ENCODE measurements at places on chromosomes 11 and 22.

DNA sequence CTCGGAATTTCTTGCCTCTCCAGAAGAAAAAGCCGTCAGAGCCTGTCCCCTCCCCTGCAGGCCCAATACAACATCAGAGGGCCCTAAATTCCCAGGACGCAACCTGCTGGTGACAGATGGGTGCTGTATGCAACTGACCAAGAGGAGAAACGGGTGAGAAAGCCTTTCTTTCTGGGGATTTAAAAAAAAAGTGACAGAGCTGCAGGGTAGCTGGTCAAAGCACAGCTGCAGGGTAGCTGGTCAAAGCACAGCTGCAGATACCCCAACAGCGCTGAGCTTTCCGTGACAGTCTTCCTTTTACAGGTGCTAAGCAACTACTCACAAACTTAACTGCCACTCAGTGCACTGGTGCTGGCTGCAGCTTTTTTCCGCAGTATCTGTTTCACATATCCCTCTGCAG is 17.8 kb downstream of the AP1B1 start:
- DNase-seq, result no peak
- H3K4me3 ChIP-seq, result no peak overlapping the region
- H3K27ac ChIP-seq, result no peak overlapping the region
- H3K27me3 ChIP-seq, result no peaks in the 10 kb centered on the region
- H3K4me1 ChIP-seq, result no peaks in the 10 kb centered on the region

GRCh38 chr11:48049036-48049435 is 68.7 kb downstream of the PTPRJ start:
- DNase-seq, result no peak
- H3K27me3 ChIP-seq, result no peaks in the 10 kb centered on the region
- H3K27ac ChIP-seq, result no peak overlapping the region
- H3K36me3 ChIP-seq, result no peaks in the 10 kb centered on the region

GRCh38 chr22:10961043-10961860 is 4566.7 kb upstream of the OR11H1 start:
- H3K4me1 ChIP-seq, result no peaks in the 10 kb centered on the region
- H3K27ac ChIP-seq, result no peak overlapping the region
- H3K4me3 ChIP-seq, result no peak overlapping the region

DNA sequence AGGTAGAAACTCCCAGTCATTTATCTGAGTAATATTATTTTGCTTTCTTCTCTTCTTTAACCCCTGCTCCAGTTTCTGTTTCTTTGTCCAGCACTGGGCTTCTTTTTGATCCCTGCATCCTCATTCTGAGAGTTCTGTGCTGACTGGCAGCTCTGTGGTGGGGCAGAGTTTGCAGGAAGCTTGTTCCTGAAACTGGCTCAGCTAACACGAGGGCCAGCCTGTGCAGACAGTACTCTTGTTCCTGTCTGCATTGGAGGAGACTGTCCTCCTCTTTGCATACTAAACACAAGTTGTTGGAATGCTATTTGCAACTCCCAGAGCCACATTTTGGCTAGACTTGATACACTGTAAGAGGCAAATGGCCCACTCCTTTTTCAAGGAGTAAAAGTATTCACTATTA is 93.1 kb upstream of the HORMAD2 start:
- H3K4me1 ChIP-seq, result no peaks in the 10 kb centered on the region
- H3K4me3 ChIP-seq, result no peak overlapping the region
- H3K27ac ChIP-seq, result no peak overlapping the region
- no peak for DNase-seq
- H3K36me3 ChIP-seq, result no peaks in the 10 kb centered on the region

GRCh38 chr11:65849366-65849765 is 8.6 kb downstream of the CFL1 start:
- no peak overlapping the region for H3K27ac ChIP-seq
- H3K36me3 ChIP-seq, result no peaks in the 10 kb centered on the region
- no peak overlapping the region for H3K4me3 ChIP-seq
- no peaks in the 10 kb centered on the region for H3K27me3 ChIP-seq

GRCh38 chr11:64799623-64800302 is 3.3 kb downstream of the MAP4K2 start:
- no peak overlapping the region for H3K4me3 ChIP-seq
- no peaks in the 10 kb centered on the region for H3K27me3 ChIP-seq
- H3K27ac ChIP-seq, result no peak overlapping the region
- no peaks in the 10 kb centered on the region for H3K36me3 ChIP-seq
- H3K4me1 ChIP-seq, result peaks cover 6% of the 10 kb centered on the region

DNA sequence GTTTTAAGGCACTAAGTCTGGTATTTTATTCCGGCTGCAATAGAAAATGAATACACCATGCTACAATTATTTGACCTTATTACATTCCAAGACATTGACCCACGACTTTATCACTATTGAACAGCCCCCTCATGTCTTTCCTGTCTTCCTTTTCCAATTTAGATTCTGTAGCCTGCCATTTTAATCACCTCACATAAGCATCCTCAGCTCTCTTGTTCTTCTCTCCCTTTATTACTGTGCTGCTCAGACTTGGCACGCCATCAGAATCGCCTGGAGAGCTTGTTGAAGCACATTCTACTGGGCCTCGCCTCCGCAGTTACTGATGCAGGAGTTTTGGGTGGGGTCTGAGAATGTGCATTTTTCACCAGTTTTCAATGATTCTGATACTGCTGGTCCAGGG is 38.7 kb upstream of the SWAP70 start:
- H3K27ac ChIP-seq, result peak overlapping the region; percentile 71
- H3K36me3 ChIP-seq, result no peaks in the 10 kb centered on the region
- no peaks in the 10 kb centered on the region for H3K4me1 ChIP-seq
- no peaks in the 10 kb centered on the region for H3K27me3 ChIP-seq

DNA sequence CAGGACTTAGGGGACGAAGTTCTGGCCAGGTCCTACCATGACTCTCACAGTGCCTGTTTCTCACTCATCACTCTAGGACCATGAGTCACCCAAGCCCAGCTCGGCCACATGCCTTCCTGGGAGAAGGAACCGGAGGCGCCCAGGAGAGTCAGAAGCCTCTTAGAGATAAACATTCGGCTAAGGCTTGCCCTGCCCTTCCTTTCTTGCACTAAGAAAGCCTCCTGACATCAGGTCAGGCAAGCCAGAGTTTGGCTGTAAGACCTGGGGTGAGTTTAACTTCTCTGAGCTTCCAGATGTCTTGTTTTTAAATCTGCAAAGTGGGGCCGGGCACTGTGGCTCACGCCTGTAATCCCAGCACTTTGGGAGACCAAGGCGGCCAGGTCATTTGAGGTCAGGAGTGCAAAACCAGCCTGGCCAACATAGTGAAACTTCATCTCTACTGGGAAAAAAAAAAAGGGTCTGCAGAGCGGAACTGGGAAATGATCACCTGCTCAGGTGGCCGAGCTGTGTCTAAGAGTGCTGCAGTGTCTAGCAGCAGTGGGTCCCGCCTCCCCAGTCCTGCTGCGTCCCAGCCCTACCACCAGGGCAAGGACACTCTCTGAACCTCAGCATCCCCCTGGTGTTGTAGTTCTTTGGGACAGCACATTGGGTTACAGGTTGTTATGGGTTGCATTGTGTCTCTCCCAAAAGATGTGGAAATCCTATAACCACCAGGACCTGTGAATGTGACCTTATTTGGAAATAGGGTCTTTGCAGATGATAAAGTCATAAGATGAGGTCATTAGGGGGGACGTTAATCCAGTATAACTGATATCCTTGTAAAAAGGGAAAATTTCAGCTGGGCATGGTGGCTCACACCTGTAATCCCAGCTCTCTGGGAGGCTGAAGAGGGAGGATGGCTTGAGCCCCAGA is 1.8 kb upstream of the CARS1 start:
- no peaks in the 10 kb centered on the region for H3K36me3 ChIP-seq
- H3K27me3 ChIP-seq, result no peaks in the 10 kb centered on the region
- H3K4me3 ChIP-seq, result no peak overlapping the region
- DNase-seq, result no peak
- H3K27ac ChIP-seq, result no peak overlapping the region

DNA sequence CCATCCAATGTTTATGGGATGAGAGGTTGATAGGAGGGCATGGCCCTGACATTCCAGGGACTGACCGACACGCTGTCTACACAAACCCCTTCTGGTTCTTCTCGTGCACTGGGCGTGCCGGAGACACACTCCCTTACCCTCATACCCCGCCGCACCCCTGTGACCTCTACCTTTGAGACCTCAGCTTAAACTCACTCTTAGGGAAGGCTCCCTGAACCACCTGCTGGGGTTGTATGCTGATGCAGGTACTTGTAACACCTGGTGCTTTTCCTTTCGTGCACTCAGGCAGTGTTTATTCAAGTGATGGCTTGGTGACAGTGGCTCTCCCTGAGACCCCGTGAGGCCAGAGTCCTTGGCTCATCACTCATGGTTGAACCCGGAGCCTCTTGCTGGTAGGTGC is 12.0 kb downstream of the PPARA start:
- no peaks in the 10 kb centered on the region for H3K36me3 ChIP-seq
- H3K4me1 ChIP-seq, result no peaks in the 10 kb centered on the region
- no peak for DNase-seq
- no peak overlapping the region for H3K4me3 ChIP-seq
- no peaks in the 10 kb centered on the region for H3K27me3 ChIP-seq

DNA sequence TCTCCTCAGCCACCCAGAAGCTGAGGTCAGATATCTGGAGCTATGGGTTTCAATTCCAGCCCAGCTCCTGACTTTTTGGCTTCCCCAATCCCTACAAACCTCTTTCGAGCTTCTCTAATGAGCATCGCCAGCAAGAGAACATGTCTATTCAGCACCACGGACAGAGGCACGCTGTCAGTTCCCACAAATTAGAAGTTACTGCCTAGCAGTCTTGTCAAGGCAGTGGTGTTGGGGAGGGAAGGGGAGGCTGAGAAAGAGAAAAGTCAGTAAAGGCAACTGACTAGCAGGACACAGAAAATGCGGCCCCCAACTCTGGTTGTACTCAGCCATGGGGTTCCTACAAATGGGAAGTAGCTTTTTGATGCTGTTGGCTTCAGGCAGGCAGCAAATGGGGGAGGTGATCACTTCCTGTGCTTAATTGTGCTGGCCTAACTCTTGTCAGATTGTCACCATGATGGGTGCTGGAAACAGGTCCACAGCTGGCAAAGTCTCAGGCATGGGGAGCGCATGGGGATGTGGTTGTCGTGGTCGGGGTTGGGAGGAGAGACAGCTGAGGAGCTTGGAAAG is 205.9 kb downstream of the ST3GAL4 start:
- DNase-seq, result no peak
- no peaks in the 10 kb centered on the region for H3K36me3 ChIP-seq
- no peaks in the 10 kb centered on the region for H3K27me3 ChIP-seq
- no peak overlapping the region for H3K27ac ChIP-seq

- no peak overlapping the region for H3K27ac ChIP-seq
- peaks cover 3% of the 10 kb centered on the region for H3K27me3 ChIP-seq
- no peak overlapping the region for H3K4me3 ChIP-seq
- H3K4me1 ChIP-seq, result no peaks in the 10 kb centered on the region
- H3K36me3 ChIP-seq, result no peaks in the 10 kb centered on the region
Observed at GRCh38 chr22:47620391-47620790, 857.9 kb downstream of the TBC1D22A start.

DNA sequence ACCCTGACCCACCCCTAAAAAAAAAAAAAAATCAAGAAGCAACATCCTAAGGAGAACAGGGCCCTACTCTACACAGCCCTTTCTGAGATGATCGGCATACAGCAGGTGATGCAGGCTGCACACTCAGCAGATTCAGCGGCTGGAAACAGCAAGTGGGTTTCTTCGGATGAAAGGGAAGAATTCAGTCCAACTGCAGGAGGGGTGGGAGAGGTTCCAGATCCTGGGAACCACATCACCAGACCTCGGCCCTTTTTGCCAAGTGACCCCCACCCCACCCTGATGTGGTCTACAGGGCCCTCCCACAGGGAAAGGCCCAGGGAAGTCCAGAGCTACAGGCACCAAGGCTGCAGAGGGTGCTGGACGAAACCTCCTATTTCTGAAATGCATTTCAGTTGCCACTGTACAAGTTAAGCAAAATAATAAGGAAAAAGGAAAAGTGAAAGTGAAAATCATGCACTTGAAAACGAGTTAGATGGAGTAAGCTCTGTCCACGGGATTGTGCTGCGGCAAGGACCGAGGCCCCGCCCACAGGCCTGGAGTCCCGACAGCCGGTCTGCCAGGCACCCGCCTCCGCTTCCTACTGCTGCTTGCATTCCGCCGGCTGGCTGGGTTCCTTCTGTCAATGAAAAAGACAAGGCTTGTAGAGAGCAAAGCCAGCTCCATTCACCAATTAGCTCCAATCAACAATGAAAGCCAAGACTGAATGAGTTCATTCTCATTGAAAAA is 16.0 kb upstream of the PHLDA2 start:
- H3K27me3 ChIP-seq, result no peaks in the 10 kb centered on the region
- DNase-seq, result peak; percentile 89
- peak overlapping the region; percentile 70 for H3K27ac ChIP-seq
- H3K4me3 ChIP-seq, result no peak overlapping the region

DNA sequence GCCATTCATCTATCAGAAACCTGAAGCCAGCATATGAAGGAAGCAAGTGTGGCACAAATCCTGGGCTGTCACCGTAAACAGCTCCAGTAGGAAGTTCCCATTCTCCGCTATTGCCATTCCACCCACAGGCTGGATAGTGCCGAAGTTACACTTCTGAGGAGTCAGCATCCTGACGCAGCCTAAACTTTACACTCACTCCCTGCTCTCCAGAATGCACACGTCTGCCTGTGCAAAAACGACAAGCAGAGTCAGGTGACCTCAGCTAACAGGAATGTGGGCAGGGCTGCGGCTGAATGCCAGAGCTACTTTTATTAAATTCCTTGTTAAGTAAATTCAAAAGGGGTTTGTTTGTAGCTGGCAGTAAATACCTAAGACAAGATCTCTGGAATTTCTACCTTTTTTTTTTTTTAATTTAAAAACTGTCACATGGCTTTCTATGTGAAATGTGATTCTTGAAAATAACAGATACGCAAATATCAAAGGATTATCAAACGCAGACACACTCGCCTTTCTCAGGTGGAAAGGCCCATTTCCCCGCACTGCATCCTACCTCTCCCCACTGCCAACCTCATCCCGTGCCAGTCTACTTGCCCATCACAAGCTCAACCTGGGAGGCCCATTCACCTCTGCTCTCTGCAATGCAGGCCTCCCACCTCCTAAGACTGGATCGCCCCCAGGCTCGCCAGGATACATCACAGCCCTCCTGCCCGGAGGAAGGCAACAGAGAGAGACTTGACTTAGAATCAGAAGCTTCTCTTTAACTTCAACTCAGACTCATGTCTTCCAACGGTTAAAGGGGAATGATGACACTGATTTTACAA is 33.5 kb downstream of the NFRKB start:
- H3K36me3 ChIP-seq, result no peaks in the 10 kb centered on the region
- no peaks in the 10 kb centered on the region for H3K27me3 ChIP-seq
- peak overlapping the region; percentile 17 for H3K27ac ChIP-seq

GRCh38 chr11:128737704-128738103 is 43.8 kb downstream of the FLI1 start:
- DNase-seq, result no peak
- no peaks in the 10 kb centered on the region for H3K27me3 ChIP-seq
- H3K27ac ChIP-seq, result no peak overlapping the region
- no peaks in the 10 kb centered on the region for H3K36me3 ChIP-seq
- no peak overlapping the region for H3K4me3 ChIP-seq

DNA sequence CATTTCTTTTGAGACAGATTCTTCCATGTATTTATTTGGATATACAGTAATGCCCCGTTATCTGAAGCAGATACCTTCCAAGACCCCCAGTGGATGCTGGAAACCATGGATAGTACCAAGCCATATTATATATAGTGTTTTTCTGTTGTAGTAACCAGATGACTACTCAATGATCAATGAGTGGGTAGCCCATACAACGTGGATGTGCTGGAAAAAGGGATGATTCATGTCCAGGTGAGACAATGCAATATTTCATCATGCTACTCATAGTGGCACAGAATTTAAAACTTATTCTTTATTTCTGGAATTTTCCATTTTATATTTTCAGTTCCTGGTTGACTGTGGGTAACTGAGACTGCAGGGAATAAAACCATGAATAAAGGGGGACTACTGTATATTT is 427.5 kb downstream of the METTL15 start:
- H3K4me1 ChIP-seq, result no peaks in the 10 kb centered on the region
- no peak overlapping the region for H3K27ac ChIP-seq
- H3K4me3 ChIP-seq, result no peak overlapping the region
- no peaks in the 10 kb centered on the region for H3K27me3 ChIP-seq
